ENCODE measurements at places on chromosomes 11 and 22.

- DNase-seq = no peak
Observed at GRCh38 chr11:100546714-100547113, 140.4 kb upstream of the ARHGAP42 start.

GRCh38 chr11:17352950-17353820 lies 1.6 kb downstream of the NCR3LG1 start:
- DNase-seq = peak; percentile 87

DNA sequence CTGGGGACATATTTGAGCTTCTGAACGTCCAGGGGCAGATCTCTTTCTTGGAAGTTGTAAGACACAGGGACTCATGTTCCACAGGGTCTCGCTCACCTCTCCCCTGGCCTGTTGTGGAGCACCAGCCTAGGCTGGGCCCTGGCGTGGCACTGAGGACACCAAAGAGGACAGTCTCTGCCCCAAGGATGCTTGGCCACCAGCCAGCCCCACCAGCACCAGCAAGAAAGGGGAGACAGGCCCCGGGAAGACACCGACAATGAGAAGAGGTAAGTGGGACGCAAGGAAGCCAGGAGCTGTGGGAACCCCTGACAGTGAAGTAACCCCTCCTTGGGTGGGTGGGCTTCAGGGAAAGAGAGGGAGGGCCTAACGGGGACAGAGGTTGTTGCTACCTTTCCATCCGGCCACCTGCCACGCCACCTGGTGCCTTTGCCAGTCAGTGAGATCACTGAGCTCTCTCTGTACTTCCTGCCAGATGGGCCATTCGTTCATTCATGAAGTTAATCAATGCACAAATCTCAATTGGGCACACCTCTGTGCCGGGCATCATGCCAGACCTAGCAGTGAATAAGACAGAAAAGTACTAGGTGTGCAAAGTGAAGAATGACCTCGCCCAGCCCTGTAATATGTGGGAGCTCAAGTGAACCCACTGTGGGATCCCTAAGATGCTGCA lies 11.1 kb downstream of the APOL5 start:
- DNase-seq = peak; percentile 22

DNA sequence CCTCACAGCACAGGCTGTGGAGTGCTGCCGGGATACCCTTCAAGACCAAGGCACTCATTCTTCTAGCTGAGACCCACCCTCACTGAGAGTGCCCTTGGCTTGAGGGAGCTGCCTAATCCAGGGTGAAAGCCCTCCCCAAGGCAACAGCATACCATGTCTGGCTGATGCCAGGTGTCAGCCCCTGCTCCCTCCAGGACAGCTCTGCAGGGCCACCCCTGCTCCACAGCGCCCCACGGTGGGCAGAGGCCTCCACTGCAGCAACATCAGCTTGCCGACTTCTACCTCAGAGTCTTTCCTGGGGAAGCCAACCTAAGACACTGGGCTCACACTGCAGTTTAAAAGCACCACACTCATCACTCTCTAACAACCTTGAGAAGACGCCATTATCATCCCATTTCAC lies 29.0 kb downstream of the TTLL1 start:
- no peak for DNase-seq
